ENCODE measurements at places on chromosomes 6 and 20. TPM values are rescaled to one million over a fixed set of nuclear protein-coding genes. Genes with fewer than 3 reads are reported as not detected.

Gene CST5
- total RNA-seq: not detected

Gene SULF2
- 1.4 TPM for total RNA-seq

Gene SMOC2
- 0.13 TPM for total RNA-seq

Gene HS3ST5
- 0.05 TPM for total RNA-seq

Gene CTAGE9
- 0.15 TPM for total RNA-seq

Gene B3GAT2
- 0.05 TPM for total RNA-seq

Gene RPS6KA2
- 4.1 TPM for total RNA-seq

Gene NT5E
- total RNA-seq: 58.4 TPM

Gene PI3
- total RNA-seq: not detected

Gene HEBP2
- 48.1 TPM for total RNA-seq

Gene SS18L1
- 21.6 TPM for total RNA-seq

Gene ARG1
- total RNA-seq: not detected

Gene PDE10A
- total RNA-seq: 27.8 TPM

Gene MTRF1L
- 22.7 TPM for total RNA-seq

Gene SNPH
- 6.4 TPM for total RNA-seq

Gene BTN1A1
- total RNA-seq: 0.10 TPM

Gene LHFPL5
- not detected for total RNA-seq

Gene AKAP12
- 267 TPM for total RNA-seq

Measured in Panc1 (cell line).